ENCODE measurements at places on chromosomes 3 and 15. TPM values are rescaled to one million over a fixed set of nuclear protein-coding genes. Genes with fewer than 3 reads are reported as not detected.

Gene RAD51
- not detected for total RNA-seq

Gene LOXL1
- 63.0 TPM for total RNA-seq

Gene GPR62
- not detected for total RNA-seq

Gene TEX55
- total RNA-seq = not detected

Gene IQCF5
- total RNA-seq = not detected

Gene RASL12
- total RNA-seq = 244 TPM

Gene CHAC1
- 1.2 TPM for total RNA-seq

Gene SMCO1
- not detected for total RNA-seq

Gene CSPG5
- 0.30 TPM for total RNA-seq

Gene CCDC191
- total RNA-seq = 4.9 TPM

Gene P2RY14
- 22.1 TPM for total RNA-seq

Gene GOLGA8Q
- 1.5 TPM for total RNA-seq

Gene DISP2
- total RNA-seq = 0.07 TPM

Gene FAM227B
- total RNA-seq = 6.1 TPM

Gene CHRM5
- total RNA-seq = not detected

Gene LNP1
- 3.5 TPM for total RNA-seq

Gene SATB1
- total RNA-seq = 41.5 TPM

Gene MYL3
- 5.3 TPM for total RNA-seq

Gene SLC26A6
- total RNA-seq = 7.5 TPM

Gene SLC22A14
- total RNA-seq = 0.13 TPM

Gene RHO
- total RNA-seq = not detected

Gene MAPKAPK3
- total RNA-seq = 22.5 TPM

Gene MST1R
- 1.2 TPM for total RNA-seq

Gene TRIM59
- 3.2 TPM for total RNA-seq

Gene CACNA1D
- total RNA-seq = 0.52 TPM

Gene IL5RA
- total RNA-seq = 0.72 TPM

Gene TM6SF1
- 8.1 TPM for total RNA-seq

Gene PTH1R
- 14.9 TPM for total RNA-seq

Data from gastroesophageal sphincter (tissue), 4 donors.